Central memory CD4-positive, alpha-beta T cell (primary cell): ENCODE measurements at places on chromosomes 16 and 17.

DNA sequence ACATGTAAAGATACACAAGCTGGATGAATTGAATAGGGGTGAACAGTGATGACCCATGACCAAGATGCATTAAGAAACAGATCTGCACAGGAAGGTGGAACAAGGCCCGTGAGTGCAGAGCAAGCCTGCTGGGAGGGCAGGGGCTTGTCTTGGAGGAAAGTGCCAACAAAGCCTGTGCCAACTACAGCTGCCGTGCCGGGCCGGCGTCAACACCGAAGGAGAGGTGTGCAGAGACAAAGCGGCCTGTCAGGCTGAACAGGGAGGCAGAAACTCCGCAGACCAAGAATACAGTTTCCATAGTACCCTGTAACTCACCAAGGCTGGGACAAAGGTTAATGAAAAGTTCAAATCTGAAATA, 46.7 kb downstream of the ANKRD11 start:
- no peak for DNase-seq

GRCh38 chr16:57373117-57373947, 1.0 kb downstream of the CX3CL1 start:
- DNase-seq, result no peak

- no peak for DNase-seq
Observed at GRCh38 chr16:47848421-47849109, 307.2 kb downstream of the ABCC12 start.

- DNase-seq, result peak; percentile 48
Observed at GRCh38 chr16:84617041-84617790, 662 bp downstream of the COTL1 start.

GRCh38 chr16:64679976-64680690, 441.7 kb downstream of the CDH11 start:
- no peak for DNase-seq

- DNase-seq, result no peak
Observed at GRCh38 chr17:45314741-45315647, 1.8 kb downstream of the MAP3K14 start.

DNA sequence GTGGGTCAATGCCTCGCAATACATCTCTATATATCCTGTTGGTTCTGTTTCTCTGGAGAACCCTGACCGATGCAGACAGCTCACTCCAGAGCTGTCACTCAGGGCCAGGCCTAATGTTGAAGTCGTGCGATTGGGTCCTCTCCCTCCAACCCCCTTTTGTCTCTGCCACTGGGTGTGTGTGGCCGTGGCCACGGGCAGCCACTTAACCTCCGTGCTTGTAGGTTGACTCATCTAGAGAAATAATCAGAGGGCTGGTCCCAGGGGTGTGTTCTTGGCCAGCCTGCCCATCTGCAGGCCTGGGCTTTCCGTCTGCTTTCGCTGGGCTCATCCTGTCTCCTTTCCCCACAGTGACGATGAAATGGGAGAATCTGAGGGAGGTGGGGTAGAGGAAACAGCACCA, 7.4 kb downstream of the ADAD2 start:
- DNase-seq, result no peak

- no peak for DNase-seq
Observed at GRCh38 chr17:64192589-64192988, 62.6 kb upstream of the ERN1 start.

GRCh38 chr16:82456683-82457082, 170.1 kb upstream of the CDH13 start:
- DNase-seq, result no peak

DNA sequence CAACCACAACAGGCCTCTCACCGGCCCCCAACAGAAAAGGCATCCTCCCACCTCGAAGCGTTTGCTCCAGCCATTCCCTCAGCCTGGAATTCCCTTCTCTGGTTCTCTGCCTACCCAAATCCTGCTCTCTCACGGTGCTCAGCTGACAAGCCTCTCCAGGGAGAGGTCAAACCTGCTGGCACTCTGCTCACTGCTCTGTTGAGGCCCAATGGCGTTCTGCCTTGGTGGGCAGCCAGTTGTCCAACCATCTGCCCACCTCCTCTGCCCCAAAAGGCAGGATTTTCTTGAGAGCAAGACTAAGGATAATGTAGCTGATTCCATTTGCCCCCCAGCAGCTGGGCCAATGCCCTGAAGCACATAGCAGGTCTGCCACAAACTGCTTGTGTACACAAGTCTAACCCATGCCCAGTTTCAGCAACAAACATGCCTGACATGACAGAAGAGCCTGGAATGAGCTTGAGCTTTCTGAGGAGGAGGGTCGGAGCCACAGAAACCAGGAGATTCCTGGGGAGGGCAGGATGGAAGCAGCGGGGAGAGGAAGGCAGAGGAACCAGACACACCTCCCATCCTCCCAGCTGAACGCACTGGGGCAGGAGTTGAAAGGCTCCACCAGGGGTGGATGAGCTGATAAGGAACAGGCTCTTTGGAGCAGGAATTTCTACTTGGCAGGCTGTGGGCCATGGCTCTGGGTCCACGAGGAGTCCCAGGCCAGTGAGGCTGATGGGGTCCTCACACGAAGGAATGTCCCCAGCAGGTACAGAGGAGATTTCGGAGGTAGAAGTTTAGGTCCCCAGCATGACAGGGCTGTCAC, 23.9 kb downstream of the ARHGAP27 start:
- no peak for DNase-seq

DNA sequence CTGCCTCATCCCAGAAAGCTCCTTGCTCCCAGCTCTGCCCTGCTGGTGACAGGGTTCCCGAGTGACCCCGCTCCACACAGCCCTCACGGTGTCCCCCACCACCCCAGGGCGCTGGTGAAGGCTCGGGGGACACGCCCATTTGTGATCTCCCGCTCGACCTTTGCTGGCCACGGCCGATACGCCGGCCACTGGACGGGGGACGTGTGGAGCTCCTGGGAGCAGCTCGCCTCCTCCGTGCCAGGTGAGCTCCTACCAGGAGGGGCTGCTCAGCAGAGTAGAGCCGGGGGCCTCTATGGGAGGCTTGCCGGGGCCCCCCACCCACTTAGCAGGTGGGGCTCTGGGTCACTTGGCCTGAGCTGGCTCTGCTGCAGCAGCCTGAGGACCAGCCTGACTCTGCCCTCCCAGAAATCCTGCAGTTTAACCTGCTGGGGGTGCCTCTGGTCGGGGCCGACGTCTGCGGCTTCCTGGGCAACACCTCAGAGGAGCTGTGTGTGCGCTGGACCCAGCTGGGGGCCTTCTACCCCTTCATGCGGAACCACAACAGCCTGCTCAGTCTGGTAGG, 11.2 kb downstream of the GAA start:
- DNase-seq, result no peak

DNA sequence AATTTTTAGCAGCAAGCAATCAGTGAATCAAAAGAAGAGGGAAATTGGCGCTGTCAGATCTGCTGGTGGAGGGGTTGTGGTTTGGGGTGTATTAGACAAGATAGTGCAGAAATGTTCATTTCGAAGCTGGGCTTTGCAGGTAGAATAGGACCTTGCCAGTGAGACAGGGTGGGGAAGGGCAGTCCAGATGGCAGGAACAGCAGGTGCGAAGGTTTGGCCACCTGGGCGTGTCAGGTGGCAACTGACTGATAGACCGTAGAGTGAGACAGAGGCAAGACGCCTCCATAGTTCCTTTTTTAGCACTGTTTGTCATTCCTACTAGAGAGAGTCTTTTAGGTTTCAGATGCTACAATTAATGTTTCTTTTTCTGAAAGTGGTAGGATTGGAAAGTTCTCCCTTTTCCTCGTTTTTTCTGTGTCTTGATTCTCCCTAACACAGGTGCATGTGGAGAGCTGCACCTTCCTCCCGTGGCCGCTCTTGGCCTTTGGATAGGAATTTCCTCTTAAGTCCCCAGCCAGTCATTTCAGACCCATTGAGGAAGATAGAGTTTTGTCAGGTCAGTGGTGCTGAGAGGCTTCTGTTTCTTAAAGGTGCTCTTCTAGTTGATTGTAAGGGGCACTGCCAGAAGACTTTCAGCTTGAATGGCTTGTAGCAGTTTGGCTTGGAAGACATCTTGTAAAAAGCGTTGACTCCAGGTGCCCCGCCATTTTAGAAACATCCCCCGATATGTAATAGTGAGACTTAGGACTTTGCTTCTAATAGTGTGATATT, 315.6 kb downstream of the SNX29 start:
- DNase-seq, result no peak

- no peak for DNase-seq
Observed at GRCh38 chr17:37719866-37720265, 25.0 kb downstream of the HNF1B start.
